ENCODE measurements at places on chromosomes 13 and 19.

DNA sequence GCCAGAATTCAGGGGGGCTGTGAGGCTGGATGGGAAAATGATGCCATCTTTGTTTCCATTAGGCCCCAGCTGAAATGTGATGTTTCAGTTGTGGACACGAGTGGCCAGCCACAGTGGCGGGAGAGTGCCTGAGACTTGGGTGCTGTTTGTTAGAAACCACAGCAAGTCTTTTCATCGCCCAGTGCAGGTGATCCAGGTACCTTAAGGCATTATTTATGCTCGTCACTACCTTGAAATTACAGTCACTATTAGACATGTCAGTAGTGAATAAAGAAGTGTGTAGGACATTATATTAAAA is 82.5 kb upstream of the TM9SF2 start:
- DNase-seq = no peak

GRCh38 chr19:6230991-6231448 is 48.8 kb downstream of the MLLT1 start:
- no peak for DNase-seq

- DNase-seq = no peak
Measured at GRCh38 chr19:3771000-3771905, 775 bp downstream of the RAX2 start.

DNA sequence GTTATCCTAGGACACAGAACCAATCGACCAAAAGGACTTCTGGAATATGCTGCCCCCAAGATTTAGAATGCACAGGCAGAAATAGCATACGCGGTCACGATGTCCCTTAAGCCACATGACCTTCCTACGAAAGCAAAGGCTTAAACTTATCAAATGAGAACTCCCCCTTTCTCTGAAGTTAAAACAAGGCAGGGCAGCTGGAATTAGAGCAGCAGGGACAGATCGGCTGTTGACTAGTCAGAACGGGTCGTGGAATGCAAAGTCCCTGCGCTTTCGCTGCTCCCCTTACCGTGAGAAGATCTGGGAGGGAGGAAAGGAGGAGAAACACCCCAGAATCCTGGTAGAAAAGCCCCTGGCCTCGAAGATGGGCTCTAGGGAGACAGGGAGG is 799 bp upstream of the USPL1 start:
- peak; percentile 92 for DNase-seq

DNA sequence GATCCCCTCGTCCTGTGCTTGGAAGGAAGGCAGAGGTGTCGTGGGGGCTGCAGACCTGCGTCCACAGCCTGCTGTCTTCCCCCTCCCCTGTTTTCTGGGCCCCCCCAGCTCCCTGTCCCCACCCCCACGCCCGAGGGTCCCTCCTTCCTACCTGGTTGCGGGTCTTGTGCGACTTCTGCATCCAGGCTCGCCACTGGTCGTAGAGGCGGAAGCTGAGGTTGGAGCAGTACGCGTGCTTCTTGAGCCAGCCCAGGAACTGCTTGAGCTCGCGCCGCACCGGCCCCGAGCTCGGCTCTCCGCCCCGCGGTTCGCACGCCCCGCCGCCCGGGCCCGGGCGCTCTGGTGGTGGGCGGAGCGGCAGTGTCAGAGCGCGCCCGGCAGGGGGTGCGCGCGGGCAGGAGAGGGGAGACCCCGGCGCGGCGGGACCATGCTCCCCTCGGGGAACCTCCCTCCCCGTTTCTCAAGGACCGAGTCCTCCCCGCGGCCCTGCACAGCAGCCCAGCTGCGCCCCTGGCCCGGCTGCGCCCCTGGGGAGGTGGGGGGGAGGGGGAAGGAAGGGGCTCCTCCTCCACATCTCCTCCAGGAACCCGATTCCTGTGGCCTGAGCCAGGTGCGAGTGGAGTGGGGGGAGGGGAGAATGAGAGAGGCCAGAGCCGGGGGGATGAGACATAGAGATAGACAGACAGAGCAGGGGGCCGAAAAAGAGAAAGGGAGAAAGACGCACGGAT is 5.7 kb downstream of the REX1BD start:
- DNase-seq = peak; percentile 75

DNA sequence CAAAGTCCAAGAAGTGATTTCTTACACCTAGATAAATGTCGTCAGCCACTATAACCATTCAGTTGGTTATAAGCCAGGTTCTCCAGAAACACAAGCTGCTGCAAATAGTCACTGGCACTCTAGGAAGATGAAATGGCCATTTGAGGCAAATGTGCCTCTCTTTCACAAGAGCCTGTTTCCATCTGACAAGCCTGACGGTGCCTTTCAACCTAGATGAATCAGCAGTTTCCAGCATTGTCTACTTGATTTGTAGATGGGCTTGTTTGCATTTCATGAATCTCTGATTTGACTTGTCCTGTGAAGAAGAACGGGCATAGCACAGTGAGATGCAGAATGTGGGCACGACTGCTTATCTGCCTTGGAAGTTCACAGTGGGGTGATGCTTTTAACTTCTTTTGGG is 327.2 kb downstream of the LMO7 start:
- DNase-seq = no peak

Data from right lung (tissue), 10 donors.